GM23248 (cell line): ENCODE measurements at places on chromosomes 2 and 18.

- peak; percentile 56 for DNase-seq
Measured at GRCh38 chr2:236507393-236508085, 62.1 kb upstream of the ACKR3 start.

GRCh38 chr18:7856733-7857132, 289.6 kb downstream of the PTPRM start:
- DNase-seq = peak; percentile 13

- DNase-seq = no peak
Measured at GRCh38 chr18:27527856-27528255, 342.7 kb upstream of the CHST9 start.

- DNase-seq = peak; percentile 72
Measured at GRCh38 chr2:64454386-64455332, 697 bp downstream of the LGALSL start.

GRCh38 chr2:220374282-220374681, 746.9 kb downstream of the SLC4A3 start:
- no peak for DNase-seq

GRCh38 chr18:2883076-2883735, 36.4 kb downstream of the EMILIN2 start:
- peak; percentile 38 for DNase-seq

DNA sequence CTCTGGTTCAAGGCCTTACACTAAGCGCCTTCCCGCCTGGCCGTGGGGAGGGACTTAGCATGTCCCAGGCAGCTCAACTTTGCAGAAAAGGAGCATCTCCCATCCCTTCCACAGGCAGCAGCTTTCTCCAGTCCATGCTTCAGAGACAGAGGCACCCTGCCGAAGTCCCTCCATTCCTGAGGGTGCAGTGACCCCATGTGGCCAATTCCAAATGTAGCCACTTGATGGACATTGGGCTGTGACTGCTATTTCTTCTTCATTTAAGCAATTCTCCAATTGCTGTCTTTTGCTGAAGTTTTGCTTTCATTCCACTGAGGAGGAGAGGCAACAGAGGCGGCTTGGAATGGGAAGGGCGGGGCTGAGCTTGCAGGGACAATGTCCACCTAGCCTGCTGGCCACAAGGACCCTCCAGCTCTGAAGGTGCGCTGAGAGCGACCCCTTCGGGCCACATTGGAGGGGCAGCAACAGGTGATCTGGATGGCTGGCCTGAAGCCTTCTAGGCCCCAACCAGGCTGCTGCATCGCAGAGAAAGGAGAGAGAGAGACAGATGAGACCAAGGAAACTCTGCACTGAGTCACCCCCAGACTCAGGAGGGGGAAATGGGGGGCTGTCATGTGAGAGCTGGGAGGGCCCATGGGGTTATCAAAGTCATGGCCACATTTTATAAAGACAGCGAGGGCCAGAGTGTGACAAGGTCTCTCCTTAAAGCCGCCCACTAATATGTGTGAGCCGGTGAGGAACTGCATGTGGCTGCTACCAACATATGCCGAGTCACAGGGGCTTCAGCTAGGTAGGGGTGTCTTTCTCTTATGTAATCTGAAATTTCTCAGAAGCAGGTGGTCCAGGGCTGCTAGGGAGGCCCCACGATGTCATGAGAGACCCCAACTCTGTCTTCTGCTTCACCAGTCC, 61.3 kb downstream of the LONRF2 start:
- peak; percentile 82 for DNase-seq

DNA sequence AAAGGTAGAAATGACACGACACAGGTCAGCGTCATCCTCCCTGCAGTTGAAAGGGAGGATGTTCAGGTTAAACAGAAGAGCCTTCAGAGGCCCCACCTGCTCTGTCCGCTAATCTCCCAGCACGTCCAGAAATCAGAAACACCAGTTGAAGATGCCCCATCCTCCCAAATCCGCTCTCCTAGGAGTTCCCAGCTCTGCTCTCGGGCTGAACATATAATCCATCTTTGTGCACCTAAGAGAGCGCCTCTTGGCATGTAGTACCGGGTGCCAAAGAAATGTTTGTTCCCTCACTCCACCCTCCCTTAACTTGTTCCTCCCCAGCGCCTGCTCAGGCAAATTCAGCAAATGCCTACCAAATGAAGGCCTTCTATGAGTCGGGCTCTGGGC, 145.2 kb upstream of the SMAD2 start:
- no peak for DNase-seq

DNA sequence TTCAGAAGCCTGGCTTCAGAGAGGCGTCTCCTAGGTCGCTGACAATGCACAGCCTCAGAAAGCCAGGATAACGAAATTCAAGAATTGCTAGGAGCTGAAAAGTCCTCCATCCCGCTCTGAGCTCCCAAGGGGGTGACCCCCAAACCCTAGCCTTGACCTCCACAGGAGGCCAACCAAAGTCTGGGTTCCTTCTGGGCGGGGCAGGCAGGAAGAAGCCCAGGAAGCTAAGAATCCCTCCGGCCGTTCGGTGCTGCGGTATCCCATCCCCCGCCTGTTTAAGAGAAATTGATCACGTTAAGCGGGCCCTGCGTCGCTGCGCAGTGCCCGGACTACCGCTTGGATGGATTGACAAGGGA, 2.5 kb upstream of the OSR1 start:
- DNase-seq = no peak

DNA sequence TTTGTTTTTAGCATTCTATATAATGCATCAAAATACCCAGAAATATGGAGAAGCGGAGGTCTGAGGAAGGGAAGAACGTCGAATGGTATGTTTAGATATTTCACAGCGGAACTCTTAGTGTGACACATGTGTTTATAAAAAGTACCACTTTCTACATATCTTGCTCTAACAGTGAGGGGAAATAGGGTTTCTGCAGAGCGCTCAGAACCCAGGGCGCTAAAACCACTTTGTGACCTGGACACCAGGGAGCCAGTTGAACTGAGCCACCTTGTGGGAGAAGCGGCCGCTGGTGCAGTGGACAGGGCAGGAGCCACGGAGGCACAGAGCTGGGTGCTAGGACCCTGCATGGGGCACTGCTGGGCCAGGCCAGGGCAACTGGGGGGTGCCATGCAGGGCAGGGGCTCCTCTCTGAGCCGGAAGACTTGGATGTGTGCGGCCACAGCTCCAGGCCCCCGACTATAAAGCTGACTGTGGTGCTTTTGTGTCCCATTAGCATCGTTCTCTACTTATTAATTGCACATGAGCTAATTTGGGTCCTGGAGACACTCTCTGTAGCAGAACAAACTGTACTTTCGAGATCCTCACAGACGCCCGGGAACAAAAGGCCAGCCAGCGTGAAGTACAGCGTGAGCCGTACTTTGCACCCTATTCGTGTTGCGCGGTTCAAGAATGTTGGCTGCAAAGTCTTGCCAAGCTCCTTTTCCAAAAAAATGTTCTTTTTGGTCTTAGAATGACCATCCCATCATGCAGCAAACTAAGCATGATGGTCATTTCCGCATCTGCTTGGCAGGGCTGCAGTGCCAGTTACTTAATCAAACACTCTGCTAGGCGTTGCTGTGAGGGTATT, 151.9 kb upstream of the ALKAL2 start:
- DNase-seq = no peak

DNA sequence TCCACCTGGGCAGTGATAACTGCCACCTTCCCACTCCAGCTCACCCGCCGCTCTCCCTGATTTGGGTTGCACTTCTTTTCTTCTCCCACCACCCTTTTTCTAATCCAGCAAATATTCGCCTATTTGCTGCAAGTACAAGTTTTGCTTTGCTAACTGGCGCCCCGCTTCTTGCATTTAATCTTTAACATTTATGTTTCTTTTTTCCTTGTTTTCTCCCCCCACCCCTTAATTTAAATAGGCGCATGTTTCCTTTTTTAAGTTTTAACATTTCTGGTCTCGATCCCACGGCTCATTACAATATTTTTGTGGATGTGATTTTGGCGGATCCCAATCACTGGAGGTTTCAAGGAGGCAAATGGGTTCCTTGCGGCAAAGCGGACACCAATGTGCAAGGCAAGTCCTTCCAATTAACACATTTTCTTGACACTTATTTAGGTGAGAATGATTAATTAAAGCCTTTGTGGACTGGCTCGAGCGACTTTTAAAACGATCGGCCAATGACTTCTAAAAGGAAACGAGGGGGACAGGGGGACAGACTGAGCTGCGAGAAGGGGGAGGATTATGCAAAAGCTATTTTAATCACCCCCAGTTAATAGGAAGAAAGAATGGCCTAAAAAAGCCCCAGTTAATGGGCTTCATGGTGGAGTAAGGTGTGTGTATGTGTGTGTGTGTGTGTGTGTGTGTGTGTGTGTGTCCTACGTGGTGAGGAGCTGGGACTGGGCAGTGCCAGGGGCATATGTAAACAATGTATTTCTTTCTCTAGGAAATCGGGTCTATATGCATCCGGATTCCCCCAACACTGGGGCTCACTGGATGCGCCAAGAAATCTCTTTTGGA, 1.6 kb downstream of the TBR1 start:
- DNase-seq = no peak

GRCh38 chr18:68991286-68991685, 193.4 kb downstream of the CCDC102B start:
- DNase-seq = peak; percentile 69

DNA sequence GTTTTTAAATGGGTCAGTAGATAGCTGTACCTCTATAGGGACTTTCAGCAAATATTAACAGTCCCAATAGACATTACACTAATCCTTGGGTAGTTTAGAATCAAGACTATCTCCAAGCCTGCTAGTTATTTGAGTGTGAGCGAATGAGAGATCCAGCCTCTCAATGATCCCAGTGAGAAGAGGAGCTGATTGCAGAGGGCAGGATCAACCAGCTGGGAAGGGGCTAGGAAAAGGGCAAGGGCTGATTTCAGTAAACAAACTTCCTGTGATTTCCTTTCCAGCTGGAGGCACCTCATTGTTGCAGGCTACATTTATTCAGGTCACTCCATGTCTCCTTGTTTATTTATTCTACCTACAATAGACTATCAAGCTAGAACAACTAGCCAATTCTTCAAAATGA, 84.1 kb upstream of the CTNNA2 start:
- DNase-seq = no peak
